Skin of body (tissue), 3 donors: ENCODE measurements at places on chromosomes 2 and 18. TPM values are rescaled to one million over a fixed set of nuclear protein-coding genes. Genes with fewer than 3 reads are reported as not detected.

Gene ABCG5
- total RNA-seq: not detected

Gene PGAP1
- 31.5 TPM for total RNA-seq

Gene SERPINB2
- total RNA-seq: 153 TPM

Gene CD302
- 27.5 TPM for total RNA-seq

Gene SPP2
- total RNA-seq: not detected

Gene EVA1A
- 10.7 TPM for total RNA-seq

Gene GAREM2
- 2.5 TPM for total RNA-seq

Gene D2HGDH
- total RNA-seq: 16.4 TPM

Gene NEU4
- total RNA-seq: 0.30 TPM

Gene OXER1
- 1.1 TPM for total RNA-seq

Gene SKOR2
- not detected for total RNA-seq

Gene LRATD1
- 27.8 TPM for total RNA-seq

Gene WNT6
- 1.7 TPM for total RNA-seq

Gene GALNT14
- total RNA-seq: 2.0 TPM

Gene IKZF2
- total RNA-seq: 4.4 TPM

Gene SOX11
- 6.6 TPM for total RNA-seq

Gene SLC23A3
- total RNA-seq: 1.5 TPM

Gene CAPN14
- total RNA-seq: 0.49 TPM

Gene GMPPA
- 21.8 TPM for total RNA-seq

Gene SLC11A1
- total RNA-seq: 7.9 TPM

Gene CCDC68
- total RNA-seq: 1.3 TPM

Gene GAL3ST2
- 0.30 TPM for total RNA-seq

Gene RNU2-63P
- total RNA-seq: not detected

Gene DUSP11
- total RNA-seq: 41.3 TPM

Gene EFEMP1
- total RNA-seq: 68.7 TPM

Gene ARHGAP28
- total RNA-seq: 42.6 TPM

Gene TRIM43
- 0.10 TPM for total RNA-seq

Gene SKA1
- total RNA-seq: 4.1 TPM
